ENCODE measurements at places on chromosomes 2 and 18.

DNA sequence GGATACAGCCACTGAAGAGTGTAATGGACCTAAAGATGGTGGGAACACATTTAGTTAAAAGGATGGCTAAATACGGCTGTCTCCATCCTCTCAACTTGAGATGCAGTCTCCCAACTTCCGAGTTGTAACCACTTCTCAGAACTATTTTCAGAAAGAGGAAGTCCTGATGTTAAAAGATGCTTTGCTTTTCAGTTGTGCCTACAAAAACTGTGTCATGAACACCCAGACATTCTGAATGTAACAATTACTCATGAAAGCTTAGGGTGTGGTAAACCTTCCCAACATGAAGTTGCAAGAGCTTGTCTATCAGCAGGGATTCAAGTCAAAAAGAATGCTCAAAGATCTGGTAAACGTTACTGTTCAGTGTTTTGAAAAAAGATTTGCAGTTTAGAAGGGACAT lies 147.9 kb downstream of the DOCK10 start:
- no peak for DNase-seq
- H3K27me3 ChIP-seq = no peaks in the 10 kb centered on the region
- peaks cover 40% of the 10 kb centered on the region for H3K4me1 ChIP-seq
- peaks cover 51% of the 10 kb centered on the region for H3K36me3 ChIP-seq

- H3K36me3 ChIP-seq = no peaks in the 10 kb centered on the region
- H3K27ac ChIP-seq = no peak overlapping the region
- H3K4me1 ChIP-seq = no peaks in the 10 kb centered on the region
Observed at GRCh38 chr2:157244691-157245090, 12.8 kb upstream of the GALNT5 start.

DNA sequence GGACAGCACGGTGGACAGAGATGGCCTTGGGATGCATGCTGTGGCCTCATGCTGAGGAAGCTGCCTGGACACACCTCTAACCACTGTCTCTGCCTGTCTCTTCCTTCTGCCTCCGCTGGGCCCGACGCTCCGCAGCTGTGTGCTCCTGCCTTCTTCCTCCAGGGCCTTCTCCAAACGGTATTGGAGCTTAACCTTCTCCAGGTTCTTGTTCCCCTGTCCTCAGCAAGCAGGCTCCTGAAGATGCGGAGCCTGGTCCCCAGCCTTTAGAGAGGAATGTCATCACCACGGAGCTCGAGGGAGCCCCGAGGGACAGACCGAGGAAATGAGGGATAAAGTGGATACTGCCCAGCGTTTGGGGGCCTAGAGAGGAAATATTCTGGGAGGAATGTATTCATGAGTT lies 155.1 kb downstream of the DYSF start:
- H3K27me3 ChIP-seq = peaks cover 29% of the 10 kb centered on the region
- no peak overlapping the region for H3K27ac ChIP-seq
- no peaks in the 10 kb centered on the region for H3K36me3 ChIP-seq
- no peak for DNase-seq
- no peaks in the 10 kb centered on the region for H3K4me1 ChIP-seq

DNA sequence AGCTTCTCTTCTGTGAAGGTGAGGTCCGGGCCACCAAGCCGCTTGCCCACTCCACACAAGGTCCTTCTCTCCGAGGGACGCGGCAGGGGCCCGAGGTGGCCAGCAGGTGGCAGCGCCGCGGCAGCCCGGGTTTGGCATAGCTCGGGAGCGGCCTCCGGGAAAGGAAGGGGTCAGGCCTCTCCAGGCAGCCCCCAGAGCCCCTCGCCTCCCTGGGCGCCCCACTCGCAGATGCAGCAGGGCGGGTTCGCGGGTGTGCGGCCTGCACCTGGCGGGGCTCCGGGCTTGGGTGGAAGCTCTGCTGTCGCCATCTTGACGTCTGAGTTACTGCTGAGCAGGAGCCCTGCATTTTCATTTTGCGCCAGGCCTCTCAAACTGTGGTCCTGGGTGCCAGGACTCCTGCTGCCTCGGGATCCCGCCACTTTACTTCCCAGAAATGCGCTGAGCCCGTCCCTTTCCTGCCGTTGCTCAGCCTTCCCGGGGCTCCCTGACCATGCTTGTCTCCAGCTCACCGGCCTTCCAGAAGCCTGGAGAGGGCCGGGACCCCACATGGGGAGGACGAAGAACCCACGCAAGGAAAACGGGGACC lies 18.6 kb upstream of the NCL start:
- H3K27ac ChIP-seq = peak overlapping the region; percentile 80
- peak; percentile 58 for DNase-seq
- peaks cover 5% of the 10 kb centered on the region for H3K36me3 ChIP-seq
- no peaks in the 10 kb centered on the region for H3K27me3 ChIP-seq
- peaks cover 8% of the 10 kb centered on the region for H3K4me1 ChIP-seq

GRCh38 chr2:220070349-220070748 lies 442.9 kb downstream of the SLC4A3 start:
- no peak for DNase-seq
- no peak overlapping the region for H3K4me3 ChIP-seq
- no peak overlapping the region for H3K27ac ChIP-seq
- H3K4me1 ChIP-seq = no peaks in the 10 kb centered on the region

DNA sequence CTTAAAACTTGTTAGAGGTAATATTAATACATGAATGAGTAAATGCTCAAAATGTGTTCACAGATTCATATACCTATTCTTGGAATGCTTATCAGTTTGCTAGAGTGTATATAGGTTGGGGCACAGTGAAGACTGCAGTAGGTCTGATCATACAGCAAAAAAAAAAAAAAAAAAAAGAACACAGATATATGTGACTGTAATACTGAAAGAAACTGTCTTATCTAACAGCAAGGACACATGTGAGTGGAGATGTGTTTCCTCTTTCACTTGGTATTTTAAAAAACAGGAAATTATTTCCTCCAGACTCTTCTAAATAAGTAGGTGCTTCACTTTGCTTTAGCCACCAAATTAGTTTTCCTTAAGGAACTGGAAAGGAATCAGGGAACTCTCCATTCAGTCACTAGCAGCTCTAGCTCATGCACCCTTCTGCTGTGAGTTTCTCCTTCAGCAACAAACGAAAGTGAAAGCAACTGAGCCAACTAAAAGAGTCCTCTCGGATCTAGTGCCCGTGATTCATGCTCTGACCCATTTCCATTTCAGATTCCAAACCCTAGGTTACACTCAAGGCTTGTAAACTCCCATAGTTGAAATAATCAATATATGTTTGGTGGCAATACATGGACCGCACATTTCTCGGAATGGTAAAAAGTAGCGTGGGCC lies 98.5 kb downstream of the DSEL start:
- DNase-seq = no peak
- H3K27me3 ChIP-seq = no peaks in the 10 kb centered on the region
- H3K4me3 ChIP-seq = peak overlapping the region; percentile 51
- H3K4me1 ChIP-seq = no peaks in the 10 kb centered on the region

DNA sequence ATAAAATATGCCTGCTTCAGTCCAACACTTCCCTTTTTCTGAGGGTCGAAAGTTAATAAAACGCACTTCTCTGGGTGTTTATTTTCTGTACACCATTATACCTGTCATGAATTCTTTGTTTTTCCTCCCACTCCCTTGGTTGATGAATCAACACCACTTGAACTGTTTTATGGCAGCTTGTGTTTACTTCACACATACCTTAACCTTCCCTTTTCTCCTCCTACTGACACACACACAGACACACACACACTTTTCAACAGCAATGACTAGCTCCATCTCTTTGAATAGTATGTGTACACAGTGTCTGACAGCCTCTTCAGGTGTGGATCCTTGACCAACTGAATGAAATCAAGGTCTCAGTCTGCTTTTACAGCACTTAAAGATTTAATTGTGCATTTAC lies 91.3 kb downstream of the SATB2 start:
- no peak for DNase-seq
- H3K27me3 ChIP-seq = no peaks in the 10 kb centered on the region
- H3K4me3 ChIP-seq = no peak overlapping the region
- H3K27ac ChIP-seq = no peak overlapping the region
- no peaks in the 10 kb centered on the region for H3K4me1 ChIP-seq

- H3K36me3 ChIP-seq = no peaks in the 10 kb centered on the region
- no peak for DNase-seq
- H3K27me3 ChIP-seq = peaks cover 52% of the 10 kb centered on the region
- no peaks in the 10 kb centered on the region for H3K4me1 ChIP-seq
- H3K27ac ChIP-seq = no peak overlapping the region
Observed at GRCh38 chr2:129925381-129925780, 54.1 kb upstream of the RAB6C start.

DNA sequence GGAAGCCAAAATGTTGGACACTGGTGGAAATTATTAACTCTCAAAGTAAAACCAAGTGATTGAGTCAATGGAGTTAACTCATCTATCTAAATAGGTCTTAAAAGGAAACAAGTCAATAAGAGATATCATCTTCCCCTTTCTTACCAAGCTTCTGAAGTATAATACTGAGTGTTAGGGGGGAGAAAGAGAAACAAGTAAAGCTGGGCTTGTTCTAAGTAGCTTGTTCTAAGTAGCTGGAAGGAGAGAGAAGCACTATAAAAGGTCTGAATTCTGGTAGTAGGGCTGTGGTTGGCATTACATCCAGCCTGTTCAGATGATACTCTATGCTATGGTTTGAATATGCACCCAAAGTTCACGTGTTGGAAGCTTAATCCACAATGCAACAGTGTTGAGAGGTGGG lies 26.8 kb downstream of the YES1 start:
- H3K27ac ChIP-seq = no peak overlapping the region
- no peak overlapping the region for H3K4me3 ChIP-seq
- peaks cover 3% of the 10 kb centered on the region for H3K36me3 ChIP-seq

- no peak for DNase-seq
- no peak overlapping the region for H3K27ac ChIP-seq
- H3K4me3 ChIP-seq = no peak overlapping the region
- peaks cover 44% of the 10 kb centered on the region for H3K27me3 ChIP-seq
Observed at GRCh38 chr2:10845640-10846039, 33.1 kb upstream of the PDIA6 start.
